ENCODE measurements at places on chromosomes 7 and 10.
A peak's percentile ranks its signal among the peaks of the same experiment; 100 is the strongest.

- DNase-seq, result no peak
These were observed 274.6 kb downstream of the ARL4A start for GRCh38 chr7:12961910-12962480.

DNA sequence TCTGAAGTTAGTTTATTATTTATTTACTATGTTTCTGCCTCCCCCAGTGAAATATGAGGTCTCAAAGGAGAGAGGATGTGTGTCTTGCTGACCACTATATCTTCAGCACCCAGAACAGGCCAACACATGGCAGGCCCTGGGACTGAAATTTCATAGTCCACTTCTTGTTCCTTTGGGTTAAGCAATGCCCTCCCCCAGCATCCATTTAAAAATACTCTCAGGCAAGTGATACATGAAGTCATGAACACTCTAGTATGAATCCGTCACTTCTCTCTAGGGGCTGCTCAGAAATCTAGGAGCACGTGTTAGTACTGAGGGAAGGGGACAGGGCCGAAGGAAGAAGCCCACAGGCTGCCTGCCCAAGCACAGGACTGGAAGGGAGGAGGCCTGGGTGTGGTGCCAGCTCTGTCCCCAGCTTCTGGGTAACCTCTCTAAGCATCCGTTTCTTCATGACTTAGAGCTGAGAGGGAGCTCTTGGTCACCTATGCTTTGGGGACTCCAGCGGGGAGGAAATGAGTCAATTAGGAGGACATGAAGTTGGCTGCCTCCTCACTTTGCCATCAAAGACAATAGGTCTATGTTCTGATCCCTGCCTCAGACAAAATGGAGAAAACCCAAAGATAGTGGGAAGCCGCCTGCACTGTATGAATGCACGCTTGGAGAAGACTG lies 119.2 kb downstream of the KCNMA1 start:
- DNase-seq, result no peak

GRCh38 chr7:157558516-157558874 lies 221.7 kb downstream of the DNAJB6 start:
- DNase-seq, result no peak

DNA sequence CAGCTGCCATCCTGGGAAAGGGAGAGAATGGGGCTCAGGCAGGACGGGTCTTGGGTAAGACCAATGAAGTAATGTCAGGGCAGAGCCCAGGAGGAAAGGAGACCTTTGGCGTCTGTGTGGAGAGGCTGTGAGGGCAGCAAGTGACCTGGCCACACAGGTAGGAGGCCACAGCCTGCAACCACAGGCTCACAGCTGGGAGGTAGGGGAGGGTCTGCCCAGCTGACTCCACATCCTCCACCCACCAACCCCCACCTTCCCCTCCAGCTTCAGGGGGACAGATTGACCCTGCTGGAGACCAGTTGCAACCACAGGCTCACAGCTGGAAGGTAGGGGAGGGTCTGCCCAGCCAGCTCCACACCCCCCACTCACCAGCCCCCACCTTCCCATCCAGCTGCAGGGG lies 262.2 kb upstream of the TCERG1L start:
- no peak for DNase-seq

DNA sequence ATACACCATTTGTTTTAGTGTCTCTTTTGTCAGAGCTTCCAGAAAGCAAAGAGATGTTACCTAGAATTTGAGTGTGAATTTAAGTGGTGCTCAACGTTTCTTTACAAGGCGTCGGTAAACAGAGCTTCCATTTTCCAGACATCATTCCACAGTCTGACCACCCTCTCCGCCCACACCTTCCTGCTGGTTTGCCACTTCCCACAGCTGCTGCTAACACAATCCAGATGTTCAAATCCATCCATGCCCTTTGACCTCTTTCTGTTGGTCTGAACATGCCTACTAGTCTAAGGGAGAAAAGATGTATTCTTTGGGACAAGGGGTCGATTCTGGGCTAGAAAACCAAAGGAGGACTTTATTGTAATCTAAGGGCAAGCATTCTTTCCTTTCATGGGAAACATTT lies 86.1 kb downstream of the FAM107B start:
- DNase-seq, result no peak

- DNase-seq, result no peak
These were observed 407.1 kb upstream of the MGMT start for GRCh38 chr10:129059977-129060376.

- no peak for DNase-seq
These were observed 86.6 kb downstream of the BTAF1 start for GRCh38 chr10:92010047-92010735.

GRCh38 chr10:98023024-98023423 lies 7.4 kb downstream of the CRTAC1 start:
- no peak for DNase-seq

GRCh38 chr7:1842321-1843221 lies 172.5 kb downstream of the ELFN1 start:
- DNase-seq, result no peak

GRCh38 chr10:33333260-33334101 lies 986 bp downstream of the NRP1 start:
- peak; percentile 21 for DNase-seq

- no peak for DNase-seq
These were observed 6.6 kb downstream of the CPA1 start for GRCh38 chr7:130386876-130387275.

GRCh38 chr7:69162931-69163670 lies 435.2 kb upstream of the AUTS2 start:
- DNase-seq, result no peak

- no peak for DNase-seq
These were observed 7.7 kb downstream of the PNLIP start for GRCh38 chr10:116553378-116553980.

DNA sequence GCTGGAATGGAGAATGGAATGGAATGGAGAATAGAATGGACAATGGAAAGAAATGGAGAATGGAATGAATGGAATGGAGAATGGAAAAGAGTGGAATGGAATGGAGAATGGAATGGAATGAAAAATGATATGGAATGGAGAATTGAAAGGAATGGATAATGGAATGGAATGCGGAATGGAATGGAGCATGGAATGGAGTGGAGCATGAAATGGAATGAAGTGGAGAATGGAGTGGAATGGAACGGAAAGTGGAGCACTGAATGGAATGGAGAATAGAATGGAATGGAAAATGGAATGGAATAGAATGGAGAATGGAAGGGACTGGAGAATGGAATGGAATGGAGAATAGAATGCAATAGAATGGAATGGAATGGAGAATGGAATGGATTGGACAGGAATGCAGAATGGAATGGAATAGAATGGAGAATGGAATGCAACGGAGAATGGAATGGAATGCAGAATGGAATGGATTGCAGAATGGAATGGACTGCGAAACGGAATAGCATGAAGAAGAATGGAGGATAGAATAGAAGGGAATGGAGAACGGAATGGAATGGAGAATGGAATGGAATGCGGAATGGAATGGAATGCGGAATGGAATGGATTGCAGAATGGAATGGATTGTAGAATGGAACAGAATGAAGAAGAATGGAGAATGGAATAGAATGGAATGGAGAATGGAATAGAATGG lies 89.4 kb downstream of the NSUN6 start:
- DNase-seq, result no peak

DNA sequence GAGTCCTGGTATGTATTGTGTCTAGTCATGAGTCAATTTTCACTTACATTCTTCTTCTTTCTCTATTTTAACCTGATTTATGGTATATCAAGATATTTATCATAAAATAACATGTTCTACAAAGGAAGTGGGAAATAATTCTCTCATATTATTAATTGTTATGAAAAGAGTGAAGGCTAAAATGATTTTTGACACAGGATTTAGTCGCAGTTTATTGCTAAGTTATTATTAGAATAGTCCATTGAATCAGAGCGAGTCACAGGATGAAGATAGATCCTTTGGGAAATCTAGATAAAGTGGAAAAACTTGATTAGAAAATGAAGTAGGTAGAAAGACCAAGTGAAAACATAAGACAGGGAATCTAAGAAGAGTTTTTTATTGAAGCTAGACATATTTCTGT lies 184.3 kb upstream of the DGKB start:
- no peak for DNase-seq

- DNase-seq, result no peak
These were observed 7.6 kb upstream of the DHTKD1 start for GRCh38 chr10:12061124-12061523.

DNA sequence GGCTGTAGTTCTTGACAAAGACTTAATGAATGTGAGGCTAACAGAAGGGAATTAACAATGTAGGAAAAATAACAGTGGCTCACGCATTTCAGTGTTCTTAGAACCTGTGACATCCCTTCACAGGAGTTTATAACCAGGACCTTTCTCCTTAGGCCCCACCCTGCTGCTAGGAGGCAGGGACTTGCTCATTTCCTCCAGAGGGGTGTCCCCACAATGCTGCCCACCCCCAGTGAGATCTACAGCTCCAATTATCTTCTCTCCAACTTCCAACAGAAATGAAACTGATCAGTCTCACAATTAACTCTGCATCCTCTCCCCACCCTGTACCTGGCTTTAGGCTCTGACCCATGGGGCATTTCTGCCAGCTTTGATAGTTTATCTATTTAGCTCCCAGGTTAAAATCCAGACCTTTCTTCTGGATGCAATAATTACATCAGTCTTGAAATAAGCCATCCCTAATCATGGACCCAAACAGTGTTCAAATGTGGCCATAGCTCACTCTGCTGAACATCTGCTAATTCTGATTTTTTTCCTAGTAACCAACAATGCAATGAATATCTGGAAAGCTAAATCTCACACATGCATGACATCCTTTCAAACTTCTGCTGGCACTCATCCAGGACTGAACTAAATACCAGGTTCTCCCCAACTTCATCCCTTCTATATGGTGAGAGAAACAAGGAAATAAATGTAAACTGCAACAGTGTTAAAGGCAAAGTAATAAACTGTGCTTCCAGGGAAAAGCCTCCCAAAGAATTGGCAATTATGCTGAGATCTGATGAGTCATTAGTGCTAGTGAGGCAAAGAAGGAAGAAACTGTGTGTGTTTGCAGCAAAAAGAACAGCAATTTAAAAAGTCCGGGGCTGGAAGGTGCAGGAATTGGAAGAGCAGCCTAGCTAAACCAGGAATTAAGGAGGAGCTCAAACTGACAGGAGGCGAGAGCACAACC lies 64.6 kb downstream of the HERPUD2 start:
- DNase-seq, result no peak

DNA sequence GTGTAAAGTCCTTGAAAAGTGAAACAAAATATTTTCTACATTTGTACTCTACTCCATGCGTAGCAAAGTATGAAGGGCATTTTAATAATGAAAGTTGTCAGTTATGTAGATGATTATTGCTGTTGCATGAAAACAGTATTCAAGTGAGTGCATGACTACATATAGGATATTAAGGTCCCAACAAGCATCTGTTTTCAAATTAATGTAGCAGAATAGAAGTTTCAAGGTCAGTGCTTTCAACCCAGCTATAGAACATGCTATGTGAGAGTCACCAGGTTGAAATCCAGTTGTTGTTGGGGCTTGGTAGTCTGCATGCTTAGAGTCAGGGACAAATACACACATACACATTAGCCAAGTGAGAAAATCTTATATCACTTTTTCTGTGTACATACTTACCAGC lies 14.8 kb downstream of the CD36 start:
- no peak for DNase-seq

- DNase-seq, result no peak
These were observed 29.4 kb upstream of the SGMS1 start for GRCh38 chr10:50653142-50653541.

GRCh38 chr7:150962553-150963399 lies 15.3 kb downstream of the KCNH2 start:
- peak; percentile 48 for DNase-seq

DNA sequence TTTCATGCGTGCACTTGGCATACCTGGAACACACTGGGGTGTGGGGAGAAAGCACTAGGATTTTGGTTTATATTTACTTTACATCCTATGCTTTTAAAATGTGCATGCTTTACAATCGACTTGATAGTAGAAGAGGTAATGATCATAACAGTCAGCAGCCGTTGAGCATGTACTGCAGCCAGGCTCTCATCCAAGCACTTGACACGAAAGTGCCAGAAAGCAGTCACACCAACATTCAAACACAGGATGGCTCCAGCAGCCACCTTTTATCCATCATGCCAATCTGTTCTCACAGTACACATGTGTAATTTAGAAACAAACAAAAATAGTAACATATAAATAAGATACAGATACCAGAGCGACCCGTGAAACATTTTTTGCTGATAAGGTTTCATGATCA lies 1.2 kb upstream of the FAM241B start:
- DNase-seq, result no peak

Data from T-helper 17 cell (primary cell).